Osteoblast (primary cell): ENCODE measurements at places on chromosomes 11 and 22. TPM values are rescaled to one million over a fixed set of nuclear protein-coding genes. Genes with fewer than 3 reads are reported as not detected.

GRCh38 chr11:63595296-63595695, 18.9 kb downstream of the PLAAT3 start:
- peaks cover 8% of the 10 kb centered on the region for H3K4me1 ChIP-seq
- H3K36me3 ChIP-seq = peaks cover 3% of the 10 kb centered on the region
- DNase-seq = peak; percentile 80
- no peak overlapping the region for H3K27ac ChIP-seq
- no peaks in the 10 kb centered on the region for H3K27me3 ChIP-seq

- no peak overlapping the region for H3K27ac ChIP-seq
- no peaks in the 10 kb centered on the region for H3K36me3 ChIP-seq
- H3K4me1 ChIP-seq = no peaks in the 10 kb centered on the region
- no peaks in the 10 kb centered on the region for H3K27me3 ChIP-seq
- H3K4me3 ChIP-seq = no peak overlapping the region
Observed at GRCh38 chr11:40130427-40130826, 1329.0 kb downstream of the LRRC4C start.

DNA sequence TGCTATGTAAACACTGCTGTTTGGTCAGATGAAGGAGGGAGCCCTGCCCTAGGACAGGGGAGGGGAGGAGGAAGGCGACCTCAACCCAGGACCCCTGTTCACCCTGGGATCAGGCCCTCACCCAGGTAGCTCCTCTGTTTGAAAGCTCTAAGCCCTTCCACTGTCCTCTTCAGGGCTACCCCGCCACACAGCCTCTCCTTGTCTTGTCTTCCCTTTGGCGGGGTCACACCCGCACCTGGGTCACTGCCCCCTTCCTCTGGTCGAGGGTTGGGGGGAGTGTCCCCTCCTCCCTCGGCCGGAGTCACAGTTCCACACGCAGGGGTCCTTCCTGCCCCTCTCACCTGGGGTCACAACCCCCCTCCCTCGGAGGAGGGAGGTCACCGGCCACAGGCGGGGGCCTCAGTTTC, 463 bp upstream of the PTPMT1 start:
- peak overlapping the region; percentile 98 for H3K4me3 ChIP-seq
- peak overlapping the region; percentile 68 for H3K27ac ChIP-seq
- no peaks in the 10 kb centered on the region for H3K27me3 ChIP-seq
- DNase-seq = peak; percentile 21

BIRC3 gene
- 1.2 and 1.8 TPM in 2 replicates for total RNA-seq

DNA sequence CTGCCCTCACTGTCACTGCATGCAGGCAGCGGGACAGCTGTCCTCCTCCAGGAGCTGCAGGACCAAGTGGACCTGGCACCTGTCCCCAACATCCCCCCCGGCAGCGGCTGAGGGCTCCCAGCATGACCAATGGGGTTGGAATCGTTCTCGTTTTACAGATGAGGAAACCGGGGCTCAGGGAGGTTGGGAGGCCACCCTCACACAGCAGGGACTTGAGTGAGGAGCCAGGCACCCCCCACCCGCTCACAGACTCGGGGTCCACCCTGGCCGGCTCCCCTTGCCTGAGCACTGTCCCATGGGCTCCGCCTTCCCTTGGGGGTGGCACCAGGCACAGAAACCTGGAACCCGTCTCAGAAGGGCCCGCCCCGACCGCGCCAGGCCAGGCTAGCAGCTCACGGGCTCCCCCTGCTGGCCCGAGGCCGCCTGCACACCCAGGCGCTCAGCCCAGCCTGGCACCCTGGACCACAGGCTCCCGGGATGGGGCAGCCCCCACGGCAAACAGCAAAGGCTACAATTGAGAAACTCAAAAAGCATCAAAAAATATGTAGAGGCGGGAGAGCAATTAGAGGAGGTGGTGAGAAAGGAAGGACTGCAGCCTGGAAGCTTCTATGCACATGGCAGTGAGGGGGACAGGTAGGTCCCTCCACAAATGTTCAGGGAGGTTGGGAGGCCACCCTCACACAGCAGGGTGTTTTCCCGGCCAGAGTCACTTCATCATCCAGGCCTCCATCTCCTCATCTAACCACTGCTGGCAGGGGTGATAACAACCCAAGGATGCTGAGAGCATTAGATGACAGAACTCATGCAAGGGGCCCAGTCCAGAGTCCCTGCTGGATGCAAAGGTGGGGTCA, 12.8 kb downstream of the MACROD1 start:
- H3K27me3 ChIP-seq = no peaks in the 10 kb centered on the region
- peak overlapping the region; percentile 54 for H3K4me3 ChIP-seq
- no peak overlapping the region for H3K27ac ChIP-seq
- no peaks in the 10 kb centered on the region for H3K36me3 ChIP-seq
- peak; percentile 99 for DNase-seq

DNA sequence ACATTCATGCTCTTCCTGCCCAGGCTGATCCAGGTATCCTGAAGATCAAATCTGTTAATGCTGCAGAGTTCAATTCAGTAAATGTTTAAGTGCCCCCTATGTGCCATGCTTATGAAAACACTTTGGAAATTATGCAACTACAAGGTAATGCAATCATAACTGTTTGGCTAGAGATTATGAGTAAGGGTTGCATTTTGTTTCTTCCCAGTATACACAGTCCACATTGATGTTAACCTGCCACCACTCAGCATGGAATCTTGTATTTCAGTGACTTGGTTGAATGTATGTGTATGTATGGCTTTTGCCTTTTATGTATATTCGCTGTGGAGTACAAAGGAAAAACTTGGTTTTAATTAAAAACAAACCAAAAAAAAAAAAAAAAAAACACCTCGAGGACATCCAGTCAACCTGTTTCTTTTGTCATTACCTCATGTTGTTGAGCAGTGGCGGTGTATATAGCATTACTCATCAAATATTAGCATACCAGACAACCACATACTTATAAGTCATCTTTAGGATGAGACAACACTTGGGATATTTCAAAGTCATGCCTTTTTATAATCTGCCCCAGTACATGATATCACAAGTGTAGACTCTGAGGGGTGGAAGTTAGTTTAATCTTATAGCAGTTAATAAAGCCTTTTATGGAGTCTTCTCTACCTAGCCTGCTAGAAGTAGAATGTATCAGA, 86.1 kb upstream of the HORMAD2 start:
- H3K4me1 ChIP-seq = peaks cover 25% of the 10 kb centered on the region
- H3K27me3 ChIP-seq = no peaks in the 10 kb centered on the region
- DNase-seq = peak; percentile 83
